Esophagus muscularis mucosa (tissue), 4 donors: ENCODE measurements at places on chromosomes 13 and 19. TPM values are rescaled to one million over a fixed set of nuclear protein-coding genes. Genes with fewer than 3 reads are reported as not detected.

POSTN gene
- 48.0 TPM for total RNA-seq

C19orf73 gene
- total RNA-seq: 0.83 TPM

NLRP11 gene
- total RNA-seq: not detected

PRTN3 gene
- not detected for total RNA-seq

SIGLEC14 gene
- 5.0 TPM for total RNA-seq

EDNRB gene
- 56.4 TPM for total RNA-seq

GRIK5 gene
- total RNA-seq: 10.0 TPM

ATP4A gene
- total RNA-seq: not detected

LIPE gene
- total RNA-seq: 10.6 TPM

SIX5 gene
- 18.2 TPM for total RNA-seq

SCN1B gene
- 12.8 TPM for total RNA-seq

PALM gene
- 93.4 TPM for total RNA-seq

NANOS3 gene
- not detected for total RNA-seq

CYP2A7 gene
- not detected for total RNA-seq

- no peak for DNase-seq
Observed at GRCh38 chr13:98599502-98600328, 22.8 kb upstream of the STK24 start.

GRCh38 chr13:107937848-107938247 is 277.5 kb downstream of the LIG4 start:
- DNase-seq: no peak

- no peak for DNase-seq
Observed at GRCh38 chr19:6010107-6010506, 32.2 kb upstream of the RANBP3 start.

GRCh38 chr19:40990972-40991381 is at the start of gene CYP2B6:
Gene CYP2B6 (plus strand): TSS chr19:40991282. CDS start chr19:40991306, 24 bp downstream.
- no peak for DNase-seq

- DNase-seq: no peak
Observed at GRCh38 chr13:41122838-41123237, 9.8 kb downstream of the KBTBD6 start.

- DNase-seq: no peak
Observed at GRCh38 chr13:37207691-37208451, 102.4 kb upstream of the CSNK1A1L start.

- no peak for DNase-seq
Observed at GRCh38 chr19:10861103-10861651, 10.2 kb upstream of the CARM1 start.

- no peak for DNase-seq
Observed at GRCh38 chr19:42108527-42109389, 23.5 kb downstream of the POU2F2 start.

- no peak for DNase-seq
Observed at GRCh38 chr13:102873653-102874052, 27.8 kb downstream of the ERCC5 start.

DNA sequence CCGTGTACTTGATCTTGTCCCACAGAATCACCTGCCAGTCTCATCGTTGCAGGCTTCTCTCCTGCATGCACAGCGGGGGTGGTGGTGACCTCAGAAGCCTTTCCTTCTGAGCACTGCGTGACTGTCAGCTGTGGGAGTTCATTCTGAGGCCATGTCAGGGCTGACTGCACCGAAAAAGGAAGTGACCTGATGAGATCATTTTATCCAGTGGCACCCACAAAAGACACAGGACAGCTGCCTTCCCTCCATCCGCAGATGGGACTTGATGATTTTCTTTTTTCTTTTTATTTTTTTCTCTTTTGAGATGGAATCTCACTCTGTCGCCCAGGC is 89.7 kb downstream of the RAB20 start:
- no peak for DNase-seq

GRCh38 chr19:55623561-55623960 is 805 bp downstream of the ZNF784 start:
- no peak for DNase-seq

DNA sequence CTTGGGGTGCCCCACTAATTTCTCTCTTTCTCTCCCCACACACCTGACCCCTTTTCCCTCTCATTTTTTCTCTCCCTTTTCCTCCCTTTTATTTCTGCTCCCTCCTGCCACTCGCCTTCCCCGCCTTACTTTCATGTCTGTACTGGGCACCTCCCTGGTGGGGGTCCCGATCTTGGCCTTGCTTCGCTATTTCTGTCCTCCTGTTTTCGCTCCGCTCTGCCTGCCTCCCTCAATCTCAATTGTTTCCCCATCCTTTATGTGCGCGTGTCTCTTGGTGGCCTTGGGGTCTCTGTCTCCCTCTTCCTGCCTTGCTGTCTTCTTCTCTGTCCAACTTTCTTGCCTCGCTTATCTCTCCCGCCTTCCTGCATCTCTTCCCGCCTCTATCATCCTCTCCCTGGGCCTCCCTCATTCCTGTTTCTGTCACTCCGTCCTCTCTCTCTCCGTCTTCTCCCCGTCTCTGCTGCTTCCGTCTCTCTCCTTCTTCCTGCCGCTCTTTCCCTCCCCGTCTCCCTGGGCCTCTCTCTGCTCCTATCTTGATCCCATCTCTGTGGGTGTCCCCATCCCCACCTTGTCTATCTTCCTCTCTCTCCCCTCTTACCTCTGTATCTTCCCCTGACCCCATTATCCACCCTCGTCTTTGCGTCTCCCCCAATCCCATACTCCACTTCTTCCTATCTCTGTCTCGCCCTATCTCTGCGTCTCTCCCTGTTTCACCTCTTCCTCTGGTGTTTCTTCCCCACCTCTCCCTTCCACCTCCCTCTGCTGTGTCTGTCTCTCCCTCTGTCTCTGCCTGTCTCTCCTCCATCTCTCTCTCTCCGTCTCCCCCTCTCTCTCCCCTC is 4.0 kb downstream of the GRIN2D start:
- DNase-seq: no peak

DNA sequence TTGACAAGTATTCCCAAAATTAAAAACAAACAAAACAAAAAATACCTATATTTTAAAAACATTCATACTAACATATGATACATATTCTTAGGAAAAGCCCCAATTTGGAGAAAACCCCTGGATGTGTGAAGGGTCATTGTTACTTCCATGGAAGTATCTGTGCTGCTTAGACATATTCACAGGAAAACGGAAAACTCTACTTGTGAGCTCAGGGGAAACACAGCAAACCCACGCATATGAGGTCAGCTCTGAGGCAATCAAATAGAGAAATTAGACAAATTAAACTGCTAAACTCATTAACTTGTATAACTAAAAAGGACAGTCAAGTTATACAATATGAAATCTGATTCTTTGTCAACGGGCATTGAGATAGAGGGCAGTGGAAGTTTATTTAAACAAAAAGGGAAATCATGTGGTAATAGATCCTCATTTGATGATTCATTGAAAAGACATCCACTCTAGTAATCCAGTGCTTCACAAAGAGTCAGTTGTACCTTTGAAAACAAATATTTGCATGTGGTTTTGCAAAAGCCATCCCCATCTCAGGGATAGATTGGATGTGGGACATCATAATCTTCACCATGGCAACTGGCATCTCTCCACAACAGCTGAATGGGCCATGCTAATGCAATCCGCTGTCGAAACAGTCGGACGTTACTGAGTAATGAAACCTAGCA is 423.4 kb downstream of the ITGBL1 start:
- DNase-seq: no peak

DNA sequence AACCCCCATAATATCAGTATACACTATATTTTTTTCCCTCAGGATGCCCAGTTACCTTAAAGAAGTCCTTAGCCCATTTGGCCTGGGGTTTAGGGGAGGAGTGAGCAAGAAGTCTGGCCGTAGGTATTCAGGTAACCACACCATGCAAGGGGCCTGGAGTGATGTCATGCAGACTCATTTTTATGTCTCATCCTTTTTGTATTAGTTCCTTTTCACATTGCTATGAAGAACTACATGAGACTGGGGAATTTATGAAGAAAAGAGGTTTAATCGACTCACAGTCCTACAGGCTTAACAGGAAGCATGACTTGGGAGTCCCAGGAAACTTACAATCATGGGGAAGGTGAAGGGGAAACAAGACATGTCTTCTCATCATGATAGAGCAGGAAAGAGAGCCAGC is 12.2 kb downstream of the TPP2 start:
- no peak for DNase-seq

DNA sequence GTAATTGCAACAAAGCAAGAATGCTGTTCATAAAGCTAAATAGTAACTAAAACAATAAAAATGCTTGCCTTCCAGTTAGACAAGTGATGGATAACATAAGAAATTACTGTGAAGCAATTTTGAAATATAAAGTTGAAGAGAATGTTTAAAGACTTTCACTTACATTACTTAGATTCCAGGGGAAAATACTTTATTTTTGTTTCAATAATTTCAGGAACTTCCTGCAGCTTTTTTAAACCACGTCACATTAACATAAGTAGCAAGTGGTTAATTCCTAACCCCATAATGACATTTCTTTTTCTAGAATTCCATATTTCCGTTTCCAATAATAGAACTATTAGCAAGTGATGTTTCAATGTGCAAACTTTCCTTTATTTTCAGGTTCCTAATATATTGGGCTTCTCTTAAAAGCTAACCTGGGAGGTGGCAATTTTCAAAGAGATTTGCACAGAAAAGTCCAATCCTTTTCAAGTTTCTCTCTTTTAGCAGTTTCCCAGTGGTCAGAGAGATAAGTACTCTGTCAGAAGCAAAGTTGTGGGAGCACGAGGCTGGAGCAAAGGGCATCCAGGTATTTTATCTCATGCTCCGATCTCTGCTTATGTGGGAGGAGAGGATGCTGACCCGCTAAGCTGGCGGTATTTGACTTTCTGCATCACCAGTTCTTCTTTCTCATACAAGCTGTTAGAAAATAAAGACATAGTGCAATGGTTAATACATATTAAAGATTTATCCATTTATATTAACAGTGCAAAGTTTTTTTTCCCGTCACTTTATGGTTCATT is 1025.3 kb downstream of the EFNB2 start:
- no peak for DNase-seq

GRCh38 chr13:35449821-35450220 is 26.7 kb downstream of the MAB21L1 start:
- no peak for DNase-seq

GRCh38 chr19:5507065-5507909 is 52.1 kb downstream of the ZNRF4 start:
- no peak for DNase-seq

GRCh38 chr19:49434907-49435583 is 6.3 kb downstream of the SLC17A7 start:
- DNase-seq: no peak

DNA sequence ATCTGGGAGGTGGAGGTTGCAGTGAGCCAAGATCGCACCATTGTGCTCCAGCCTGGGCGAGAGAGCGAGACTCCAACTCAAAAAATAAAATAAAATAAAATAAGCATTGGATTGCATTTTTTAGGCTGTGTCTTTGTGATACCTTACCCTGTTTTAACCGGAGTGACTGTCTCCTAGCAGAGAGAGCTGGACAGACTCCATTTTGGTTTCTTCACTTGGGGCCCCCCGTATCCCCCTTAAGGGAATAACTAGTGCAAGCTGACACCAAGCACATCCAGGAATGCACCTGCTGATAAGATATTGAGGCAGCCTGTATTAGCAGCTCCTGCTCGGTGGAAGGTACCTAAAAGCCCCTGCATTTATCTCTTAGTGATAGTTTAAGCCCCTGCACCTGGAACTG is 20.8 kb upstream of the GPR32 start:
- DNase-seq: no peak

GRCh38 chr13:77389625-77390000 is 62.7 kb upstream of the MYCBP2 start:
- DNase-seq: no peak

DNA sequence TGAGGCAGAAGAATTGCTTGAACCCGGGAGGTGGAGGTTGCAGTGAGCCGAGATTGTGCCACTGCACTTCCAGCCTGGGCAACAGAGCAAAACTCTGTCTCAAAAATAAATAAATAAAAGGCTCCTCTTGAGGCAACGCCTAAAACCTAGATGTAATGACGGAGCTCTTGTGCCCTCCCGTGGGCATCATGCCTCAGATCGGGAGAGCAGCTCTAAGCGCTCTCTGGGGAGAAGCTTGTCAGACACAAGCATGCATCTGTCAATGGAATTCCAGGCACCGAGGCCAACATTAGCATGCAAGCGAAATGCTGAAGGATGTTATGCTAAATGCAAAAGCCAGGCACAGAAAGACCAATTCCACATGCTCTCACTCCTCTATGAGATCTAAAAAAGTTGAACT is 45.6 kb upstream of the MRI1 start:
- DNase-seq: no peak

DNA sequence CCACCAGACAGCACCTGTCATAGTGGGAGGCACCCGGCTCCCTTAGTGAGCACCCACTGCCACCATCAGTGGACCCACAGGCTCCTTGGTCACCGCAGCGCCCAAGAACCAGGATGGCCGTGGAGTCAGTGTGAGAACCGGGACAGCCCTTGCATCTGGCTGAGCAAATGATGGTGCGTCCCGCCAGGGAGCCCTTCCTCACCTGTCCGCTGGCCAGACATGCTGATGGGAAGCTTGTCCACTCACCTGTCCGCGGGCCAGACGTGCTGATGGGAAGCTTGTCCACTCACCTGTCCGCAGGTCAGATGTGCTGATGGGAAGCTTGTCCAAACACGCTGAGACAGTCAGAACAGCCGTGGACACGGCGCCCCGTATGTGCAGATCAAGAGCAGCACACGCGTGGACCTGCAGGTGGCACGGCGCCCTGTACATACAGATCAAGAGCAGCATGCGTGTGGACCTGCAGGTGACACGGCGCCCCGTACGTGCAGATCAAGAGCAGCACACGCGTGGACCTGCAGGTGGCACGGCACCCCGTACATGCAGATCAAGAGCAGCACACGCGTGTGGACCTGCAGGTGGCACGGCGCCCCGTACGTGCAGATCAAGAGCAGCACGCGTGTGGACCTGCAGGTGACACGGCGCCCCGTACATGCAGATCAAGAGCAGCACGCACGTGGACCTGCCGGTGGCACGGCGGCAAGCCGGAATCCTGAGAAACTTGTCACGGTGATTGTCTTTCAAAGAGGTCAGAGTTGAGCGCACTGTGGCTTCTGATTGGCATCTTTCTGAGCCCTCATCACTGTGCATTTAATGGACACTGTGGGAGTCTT is 40.7 kb upstream of the DCUN1D2 start:
- DNase-seq: no peak

DNA sequence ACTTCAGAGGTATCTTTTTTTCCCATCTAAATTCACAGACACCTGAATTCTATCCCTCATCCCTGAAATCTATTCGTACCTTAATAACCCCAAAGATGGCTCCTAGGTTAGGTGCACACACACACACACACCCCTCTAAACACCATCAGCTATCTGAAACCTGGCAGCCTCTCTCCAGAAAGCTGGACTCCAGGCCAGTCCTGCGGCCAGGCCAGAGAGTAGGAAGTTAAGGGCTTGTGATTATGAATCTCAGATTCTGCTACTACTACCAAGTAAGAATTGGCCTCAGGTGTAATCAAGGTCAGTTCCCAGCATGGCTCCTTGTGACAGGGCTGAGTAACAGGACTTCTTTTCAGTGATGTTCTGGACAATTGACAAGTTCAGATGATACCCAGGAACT is 244.2 kb upstream of the SERP2 start:
- no peak for DNase-seq

GRCh38 chr13:33797622-33798021 is 20.3 kb upstream of the RFC3 start:
- no peak for DNase-seq

DNA sequence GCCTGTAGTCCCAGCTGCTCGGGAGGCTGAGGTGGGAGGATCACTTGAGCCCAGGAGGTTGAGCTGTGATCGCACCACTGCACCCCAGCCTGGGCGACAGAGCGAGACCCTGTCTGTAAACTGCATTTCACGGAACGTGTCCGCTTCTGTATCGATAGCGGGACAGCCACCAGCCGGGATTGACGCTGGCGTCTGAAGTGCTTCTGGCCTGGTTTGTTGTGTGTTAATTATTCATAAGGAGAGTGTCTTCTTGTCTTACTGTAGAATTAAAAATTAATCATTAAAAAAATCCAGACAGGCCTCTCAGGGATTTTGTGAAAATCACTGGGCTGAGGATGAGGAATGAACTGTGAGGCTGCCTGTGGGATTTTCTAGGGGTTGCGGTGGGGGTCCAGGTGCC is 16.2 kb upstream of the MISP start:
- DNase-seq: no peak
